ENCODE measurements at places on chromosomes 12 and 14.

- DNase-seq: no peak
These were observed 125.0 kb upstream of the HMGA2 start for GRCh38 chr12:65699251-65699650.

- DNase-seq: no peak
These were observed 2.5 kb upstream of the DIO3 start for GRCh38 chr14:101558739-101559240.

DNA sequence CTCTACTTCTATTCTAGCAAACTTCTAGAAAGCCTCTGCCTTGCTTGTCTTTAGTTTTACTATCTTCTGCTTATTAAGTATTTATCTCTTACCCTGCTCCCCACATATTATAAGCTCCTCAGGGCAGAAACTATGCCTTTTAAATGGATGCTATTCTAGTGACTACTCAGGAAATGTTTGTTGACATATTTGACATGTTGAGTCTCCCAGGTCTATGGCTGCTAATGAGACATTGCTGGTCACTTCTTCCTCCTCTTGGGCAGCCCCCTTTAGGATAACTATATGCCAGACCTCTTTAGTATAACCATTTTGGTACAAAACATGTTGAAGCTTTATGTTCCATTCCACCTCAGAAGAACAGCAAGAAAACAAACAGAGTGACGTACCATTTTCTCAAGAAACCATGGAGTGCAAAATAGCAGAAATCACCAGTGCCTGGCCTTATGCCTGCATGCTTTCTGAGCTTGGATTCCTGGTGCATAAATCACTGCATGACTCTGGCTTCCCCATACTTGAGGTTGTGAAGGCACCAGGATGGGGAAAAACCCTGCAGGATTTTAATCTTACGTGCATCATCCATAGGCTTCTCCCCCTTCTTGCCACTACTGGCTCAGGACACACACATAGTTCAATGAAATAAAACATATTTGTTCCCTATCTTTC, 202.6 kb downstream of the TMX1 start:
- no peak for DNase-seq

GRCh38 chr12:50187084-50187900, 20.1 kb upstream of the CERS5 start:
- no peak for DNase-seq

- DNase-seq: no peak
These were observed 770 bp downstream of the ABHD4 start for GRCh38 chr14:22598896-22599244.

DNA sequence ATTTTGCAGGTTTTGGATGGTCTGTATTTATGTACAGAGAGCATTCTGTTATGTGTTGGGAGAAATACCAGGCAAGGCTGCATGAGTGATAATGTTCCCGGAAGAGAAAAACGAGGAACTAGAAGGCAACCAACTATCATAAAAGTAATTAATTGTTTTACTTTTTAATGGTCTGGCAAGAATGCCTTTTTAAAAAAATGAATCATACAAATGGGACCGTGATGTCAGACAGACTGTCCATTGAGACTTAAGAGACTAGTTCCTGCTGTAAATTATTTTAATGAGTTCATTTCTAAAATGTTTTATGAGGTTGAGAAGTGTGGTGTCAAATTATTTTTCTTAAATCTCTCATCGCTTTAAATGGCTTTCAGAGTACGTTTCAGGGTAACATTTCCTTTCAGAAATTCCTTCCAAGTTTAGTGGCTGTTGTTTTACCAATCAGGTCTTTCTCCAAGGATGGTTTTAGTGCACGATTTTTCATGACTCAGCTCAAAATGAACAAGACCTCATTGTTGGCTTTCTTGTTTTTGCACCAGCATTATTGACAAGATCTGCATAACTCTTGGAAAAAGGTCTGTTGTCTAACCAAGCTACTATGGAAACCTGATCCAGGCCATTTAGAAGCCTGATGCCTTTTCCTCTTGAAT, 86.1 kb upstream of the ARHGAP5 start:
- no peak for DNase-seq

DNA sequence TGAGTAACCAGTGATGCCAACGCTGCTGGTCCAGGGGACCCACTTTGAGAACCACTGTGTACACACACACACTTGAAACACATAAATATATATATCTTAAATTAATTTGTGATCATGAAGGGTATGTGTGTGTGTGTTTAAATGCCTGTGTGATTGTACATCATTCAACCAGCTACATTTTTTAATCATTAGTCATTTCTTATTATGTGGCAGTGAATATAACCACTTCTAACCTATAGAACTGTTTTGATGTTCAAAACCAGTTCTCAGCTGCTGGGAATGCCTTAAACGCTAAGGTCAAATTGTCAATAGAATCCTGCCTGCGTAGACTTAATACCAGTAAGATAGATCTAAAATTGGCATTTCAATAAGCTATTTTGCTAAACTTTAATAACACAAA, 330.0 kb downstream of the SYT1 start:
- no peak for DNase-seq

DNA sequence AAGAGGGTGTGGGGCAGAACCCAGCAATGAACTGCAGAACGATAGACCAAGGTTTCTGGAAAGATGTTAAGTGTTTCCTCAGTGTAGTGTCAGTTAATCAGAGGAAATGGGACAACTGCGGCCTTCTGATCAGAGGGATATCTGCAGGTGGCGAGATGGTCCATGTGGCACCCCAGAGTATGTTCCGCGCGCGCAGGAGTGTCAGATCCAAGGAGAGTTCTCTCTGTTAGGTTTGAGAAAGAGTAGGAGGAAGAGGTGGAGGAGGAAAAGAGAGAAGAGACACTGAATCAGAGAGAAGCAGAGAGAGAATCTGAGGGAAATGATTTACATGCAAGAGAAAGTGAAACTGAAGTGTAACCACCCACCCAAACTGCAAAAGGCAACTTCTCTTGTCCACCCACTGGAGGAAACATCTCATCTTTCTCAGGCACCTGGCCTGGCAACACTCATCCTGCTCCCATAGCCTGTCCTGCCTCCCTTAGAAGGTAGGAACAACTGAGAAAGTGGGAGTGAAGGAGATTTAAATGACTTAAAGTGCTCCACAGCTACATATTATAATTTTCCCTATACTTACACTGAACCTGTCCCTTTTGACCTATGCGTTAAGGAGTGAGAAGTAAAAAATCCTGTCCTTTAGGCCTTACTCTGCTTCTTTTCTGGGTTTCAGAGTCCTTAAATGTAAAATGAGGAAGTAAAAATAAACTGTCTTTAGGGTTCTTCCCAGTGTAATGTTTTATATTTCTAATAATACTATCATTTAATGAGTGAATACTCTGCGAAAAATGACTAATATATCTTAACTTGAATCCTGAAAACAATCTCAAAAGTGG, 6.8 kb upstream of the TESPA1 start:
- DNase-seq: no peak

- no peak for DNase-seq
These were observed 26.6 kb upstream of the PPFIBP1 start for GRCh38 chr12:27497446-27497845.

- DNase-seq: no peak
These were observed 66.5 kb downstream of the TNFAIP2 start for GRCh38 chr14:103189481-103190470.

GRCh38 chr14:101462726-101463565, 98.3 kb upstream of the DIO3 start:
- no peak for DNase-seq

DNA sequence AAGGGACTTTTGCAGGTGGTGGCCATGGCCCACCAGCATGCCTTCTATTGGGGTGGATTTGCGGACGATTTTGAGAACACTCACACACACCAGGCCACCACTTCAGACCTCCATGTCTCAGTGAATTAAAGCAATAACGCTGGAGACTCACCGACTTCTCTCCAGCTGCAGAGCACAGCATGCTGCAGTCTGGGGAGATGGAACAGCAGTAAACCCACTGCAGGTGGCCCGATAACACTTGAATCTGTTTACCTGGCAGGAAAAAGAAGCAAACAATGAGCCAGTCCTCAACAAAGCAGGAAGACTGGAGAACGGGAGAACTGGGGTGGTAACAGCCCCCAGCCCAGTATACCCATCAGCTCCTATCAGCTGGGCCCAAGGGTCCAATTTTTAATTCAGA, 21.6 kb downstream of the RFC5 start:
- no peak for DNase-seq

GRCh38 chr12:65454115-65454787, 175.8 kb downstream of the MSRB3 start:
- no peak for DNase-seq

- no peak for DNase-seq
These were observed 10.3 kb upstream of the STK38L start for GRCh38 chr12:27233814-27234213.

DNA sequence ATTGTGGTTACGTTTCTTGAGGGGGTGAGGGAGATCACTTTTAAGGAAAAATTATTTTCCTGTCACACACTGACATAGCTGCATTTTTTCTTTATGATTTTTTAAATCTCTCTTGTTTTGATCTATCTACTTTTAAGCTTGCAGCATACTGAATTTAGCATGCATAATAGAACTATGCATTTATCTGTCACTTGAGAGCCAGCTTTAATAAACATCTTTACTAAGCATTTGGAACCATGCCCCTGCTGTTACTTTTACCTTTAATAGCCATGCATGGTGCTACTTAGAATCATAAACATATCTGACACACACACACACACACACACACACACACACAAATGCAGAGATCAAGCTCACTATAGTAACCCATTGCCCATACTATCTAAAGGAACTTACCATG, 486.2 kb downstream of the NELL2 start:
- DNase-seq: no peak

- no peak for DNase-seq
These were observed 11.4 kb downstream of the PYGL start for GRCh38 chr14:50932592-50933495.

DNA sequence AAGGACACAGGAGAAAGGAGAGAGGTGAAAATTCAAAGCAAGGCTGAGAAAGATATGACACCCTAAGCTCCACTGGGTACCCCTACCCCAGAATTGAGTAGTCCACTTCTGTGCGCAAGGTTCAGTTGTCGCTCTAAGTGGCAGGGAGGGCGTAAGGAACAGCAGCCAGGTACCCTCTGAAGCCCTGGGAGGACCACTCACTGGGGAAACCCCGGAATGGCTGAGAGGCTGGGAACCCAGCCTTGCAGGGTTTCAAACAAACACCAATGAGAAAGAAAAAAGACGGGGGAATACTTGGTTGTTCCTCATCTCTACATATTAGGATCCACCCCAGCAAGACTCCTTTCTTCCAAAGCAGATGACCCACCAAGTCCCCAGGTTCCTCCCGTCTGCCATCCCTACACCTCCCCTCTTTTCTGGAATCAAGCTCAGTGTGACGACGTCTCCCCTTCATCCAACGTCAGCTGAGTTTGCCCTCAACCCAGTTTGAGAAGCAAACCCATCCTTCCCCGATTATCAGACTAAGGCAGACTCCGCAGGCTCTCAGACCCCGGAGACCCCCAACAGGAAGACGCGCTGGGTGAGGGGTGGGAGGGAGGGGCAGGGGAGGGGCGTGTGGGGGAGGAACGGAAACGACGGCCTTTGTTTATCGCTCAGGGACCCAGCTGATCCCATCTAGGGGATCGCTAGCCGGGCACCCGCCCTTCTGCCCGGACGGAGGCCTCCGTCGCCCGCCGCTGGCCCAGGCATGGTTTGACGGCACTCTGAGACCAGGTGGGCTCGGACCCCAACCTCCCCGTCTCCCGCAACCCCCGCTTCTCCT, 795 bp downstream of the LMBR1L start:
- DNase-seq: no peak

GRCh38 chr14:68840454-68840853, 47.6 kb upstream of the ZFP36L1 start:
- no peak for DNase-seq

- DNase-seq: peak; percentile 20
These were observed 90.2 kb downstream of the ACTN1 start for GRCh38 chr14:68888883-68889282.

GRCh38 chr12:3161861-3162260, 84.7 kb downstream of the TSPAN9 start:
- no peak for DNase-seq

DNA sequence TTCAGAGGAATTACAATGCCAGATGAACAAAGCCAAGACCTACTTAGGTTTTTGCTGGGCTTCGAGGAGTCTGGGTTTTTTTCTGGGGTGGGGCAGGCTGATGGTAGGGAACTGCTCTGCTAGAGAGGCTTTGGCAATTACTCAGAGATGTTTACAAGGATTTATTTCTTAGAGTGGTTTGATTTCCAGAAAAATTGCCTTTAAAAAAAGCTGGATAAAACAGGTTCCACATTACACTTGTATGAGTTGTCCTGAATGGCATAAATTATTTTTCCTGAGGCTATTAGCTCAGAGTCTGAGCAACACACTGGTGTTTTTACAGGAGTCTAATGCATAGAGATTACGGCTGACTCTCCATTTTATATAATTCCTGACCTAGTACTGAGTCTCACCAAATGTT, 118.5 kb upstream of the FRMD6 start:
- DNase-seq: no peak

DNA sequence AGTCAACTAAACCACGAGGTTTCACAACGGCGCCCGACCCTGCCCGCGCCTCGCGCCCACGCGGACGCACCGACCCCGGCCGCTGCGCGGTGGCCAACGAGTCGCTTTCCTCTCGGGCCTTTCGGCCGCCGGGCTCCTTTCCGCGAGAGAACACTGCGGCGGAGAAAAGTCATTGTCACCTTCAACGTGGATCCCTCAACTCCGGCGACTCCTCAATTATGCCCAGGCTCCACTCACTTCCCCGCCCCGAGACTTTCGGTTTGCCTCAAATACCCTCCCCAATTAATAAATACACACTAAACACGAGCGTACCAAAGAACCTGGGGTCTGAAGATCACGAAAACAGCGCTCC, 450 bp downstream of the SINHCAF start:
- no peak for DNase-seq

GRCh38 chr12:103470664-103471063, 25.1 kb downstream of the C12orf42 start:
- DNase-seq: no peak

DNA sequence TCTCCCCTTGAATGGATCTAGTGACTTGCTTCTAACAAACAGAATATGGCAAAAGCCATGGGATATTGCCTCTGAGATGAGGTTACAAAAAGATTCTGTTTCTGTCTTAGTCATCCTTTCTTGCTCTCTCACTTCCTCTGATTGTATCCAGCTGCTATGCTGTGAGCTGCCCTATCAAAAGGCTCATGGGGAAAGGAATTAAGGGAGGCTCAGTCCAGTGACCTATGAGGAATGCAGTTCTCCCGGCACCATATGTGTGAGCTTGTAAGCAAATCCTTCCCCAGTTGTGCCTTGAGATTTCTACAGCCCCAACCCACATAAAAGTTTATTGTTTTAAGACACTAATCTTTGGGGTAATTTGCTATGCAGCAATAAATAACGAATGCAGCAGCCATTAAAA, 183.1 kb downstream of the KLHL28 start:
- DNase-seq: no peak
